ENCODE measurements at places on chromosomes 5 and 9.

DNA sequence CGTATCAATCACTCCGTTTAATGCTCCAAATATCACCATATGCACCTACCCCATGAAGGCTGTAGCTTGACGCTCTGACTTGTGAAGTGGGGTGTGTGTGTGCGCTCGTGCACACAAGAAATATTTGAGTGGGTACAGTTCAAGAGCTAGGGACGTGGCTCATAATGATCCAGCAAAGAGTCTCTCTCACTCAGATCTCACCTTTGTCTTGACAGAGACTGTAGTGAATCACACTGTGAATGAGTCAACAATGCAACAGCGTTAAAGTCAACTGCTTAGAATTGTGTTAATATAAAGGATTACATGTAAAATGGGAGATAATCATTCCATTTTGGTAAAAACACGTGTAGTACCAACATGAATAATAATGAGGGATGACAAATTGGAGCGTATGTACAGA lies 119.4 kb downstream of the MED27 start:
- DNase-seq, result no peak

DNA sequence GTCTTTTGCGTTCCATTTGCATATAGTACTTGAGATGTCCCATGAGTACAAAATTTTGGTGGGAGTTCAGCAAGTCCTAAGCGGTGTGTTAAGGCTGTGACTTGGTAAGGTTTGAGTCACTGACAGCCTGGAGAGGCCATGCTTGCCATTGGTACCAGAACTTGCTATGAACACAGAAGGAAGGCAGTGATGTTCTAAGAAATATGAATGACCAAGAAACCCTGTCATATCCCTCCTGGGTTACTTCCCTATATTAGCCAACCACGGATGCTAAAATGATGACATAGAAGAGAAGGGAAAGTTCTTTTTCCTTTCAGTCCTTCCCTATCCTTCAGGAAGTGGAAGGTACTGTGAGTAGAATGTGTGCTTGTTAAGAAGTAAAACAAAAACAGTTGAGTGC lies 136.7 kb downstream of the GCNT1 start:
- no peak for DNase-seq

DNA sequence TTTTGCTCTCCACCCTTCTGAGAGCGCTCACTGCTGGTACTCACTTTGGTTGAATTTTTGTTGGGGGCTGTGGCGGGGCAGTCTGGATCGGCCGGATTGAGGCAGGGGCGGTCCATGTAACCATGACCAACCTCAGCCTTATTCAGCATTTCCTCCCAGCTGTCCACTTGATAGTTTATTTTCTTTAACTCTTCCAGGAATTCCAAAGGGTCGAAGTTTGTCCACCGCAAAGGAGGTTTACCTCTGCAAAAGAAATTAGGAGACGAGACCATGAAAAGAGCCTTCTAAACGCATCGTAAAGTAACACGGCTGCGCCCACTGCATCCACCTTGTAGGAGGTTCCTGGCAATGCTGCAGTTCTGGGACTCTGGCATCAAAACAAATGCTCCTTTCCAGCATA lies 36.4 kb downstream of the PTCH1 start:
- no peak for DNase-seq

DNA sequence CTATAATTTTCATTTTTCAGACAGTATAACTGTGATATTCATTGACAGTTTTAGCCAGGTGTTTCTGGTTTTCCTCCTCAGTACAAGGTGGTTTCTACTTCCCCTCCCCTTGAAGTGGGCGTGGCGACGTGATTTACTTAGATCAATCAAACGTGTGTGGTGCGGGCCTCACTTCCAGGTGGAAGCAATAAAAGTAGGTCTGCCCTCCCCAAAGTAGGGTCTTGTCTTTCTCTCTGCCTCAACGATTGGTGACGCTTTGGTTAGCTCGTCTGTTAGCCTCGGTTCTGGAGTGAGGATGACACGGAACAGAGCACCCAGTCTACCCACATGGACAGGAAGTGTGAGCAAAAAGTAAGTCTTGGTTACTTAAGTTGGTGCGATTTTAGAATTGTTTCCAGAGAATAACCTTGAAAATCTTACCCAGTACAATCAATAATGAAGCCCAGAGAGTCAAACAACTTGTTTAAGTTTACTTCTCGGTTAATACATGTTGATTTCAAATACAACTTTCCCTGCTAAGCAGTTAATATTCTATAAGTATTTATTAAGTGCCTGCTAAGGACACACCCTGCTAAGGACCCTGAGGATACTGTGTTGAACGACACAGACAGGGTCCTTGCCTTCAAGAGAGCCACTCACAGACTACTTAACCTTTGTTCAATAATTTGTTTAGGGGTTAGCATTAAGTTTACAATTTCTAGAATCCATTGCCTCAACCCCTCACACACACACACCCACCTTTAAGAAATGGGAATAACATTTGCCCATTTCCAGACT lies 48.4 kb downstream of the COX7C start:
- DNase-seq, result no peak

DNA sequence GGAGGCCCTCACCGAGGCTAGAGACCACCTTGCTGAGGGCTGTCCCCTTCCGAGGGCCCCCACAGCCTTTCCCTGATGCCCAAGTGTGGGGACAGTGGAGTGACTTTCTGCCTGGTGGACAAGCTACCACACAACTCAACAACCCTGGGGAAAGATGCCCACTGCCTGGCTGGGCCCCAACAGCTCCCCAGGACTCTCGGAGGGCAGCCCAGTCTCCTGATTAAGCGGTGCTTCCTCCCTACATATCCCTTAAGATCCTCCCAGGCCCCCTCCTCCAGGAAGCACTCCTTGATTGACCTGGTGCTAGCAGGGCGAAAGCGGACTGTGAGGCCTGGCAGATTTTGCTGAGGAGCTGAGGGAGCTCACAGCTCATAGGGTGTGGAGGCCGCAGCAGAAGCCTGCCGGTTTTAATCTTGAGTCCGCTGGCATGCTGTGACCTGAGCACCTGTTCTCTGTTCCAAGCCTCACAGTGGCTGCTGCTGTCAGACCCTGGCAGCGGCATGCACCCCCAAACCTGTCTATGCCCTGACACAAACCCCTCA lies 2.2 kb downstream of the NSMF start:
- no peak for DNase-seq

DNA sequence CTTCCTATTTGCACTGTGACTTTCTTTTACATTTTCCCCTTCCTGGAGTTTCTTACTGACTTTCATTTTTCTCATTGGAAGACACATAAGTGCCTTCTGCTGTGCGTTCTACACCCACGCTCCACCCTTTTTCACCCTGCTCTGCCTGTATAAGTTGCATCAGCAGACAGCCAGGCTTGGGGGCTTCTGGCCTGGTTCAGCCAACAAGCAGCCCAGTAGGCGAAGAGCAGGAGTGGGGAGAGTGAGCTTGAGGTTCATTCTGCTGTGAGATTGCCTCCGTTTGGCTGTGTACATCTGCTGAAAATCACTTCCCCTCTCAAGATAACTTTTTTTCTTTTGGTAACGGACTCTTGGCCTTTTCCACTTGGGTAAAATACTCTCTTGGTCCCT lies 38.4 kb downstream of the RASGRF2 start:
- DNase-seq, result no peak

DNA sequence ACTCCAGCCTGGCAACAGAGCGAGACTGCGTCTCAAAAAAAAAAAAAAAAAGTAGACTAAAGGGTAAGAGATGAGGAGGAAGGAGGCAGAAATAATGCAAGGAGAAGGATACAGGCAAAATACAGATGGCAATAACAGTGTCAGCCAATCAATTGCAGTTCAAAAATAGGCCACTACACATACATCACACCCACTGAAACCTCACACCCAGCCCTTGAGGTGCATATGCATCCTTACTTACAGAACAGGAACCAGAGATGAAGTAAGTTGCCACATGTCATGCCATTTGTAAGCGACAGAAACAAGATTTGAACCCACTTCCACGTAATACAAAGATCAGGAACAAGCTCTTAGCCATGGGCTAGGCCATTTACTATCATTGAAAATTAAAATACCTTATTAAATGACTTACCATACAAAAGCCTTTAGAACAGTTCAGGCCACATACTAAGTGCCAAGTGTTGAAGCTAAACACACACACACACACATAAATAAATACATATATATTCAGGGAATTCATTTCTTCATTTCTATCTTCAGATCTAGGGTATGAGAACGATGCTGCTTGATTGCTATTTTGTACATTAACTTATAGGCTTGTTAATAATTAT lies 98.4 kb downstream of the FNBP1 start:
- no peak for DNase-seq

DNA sequence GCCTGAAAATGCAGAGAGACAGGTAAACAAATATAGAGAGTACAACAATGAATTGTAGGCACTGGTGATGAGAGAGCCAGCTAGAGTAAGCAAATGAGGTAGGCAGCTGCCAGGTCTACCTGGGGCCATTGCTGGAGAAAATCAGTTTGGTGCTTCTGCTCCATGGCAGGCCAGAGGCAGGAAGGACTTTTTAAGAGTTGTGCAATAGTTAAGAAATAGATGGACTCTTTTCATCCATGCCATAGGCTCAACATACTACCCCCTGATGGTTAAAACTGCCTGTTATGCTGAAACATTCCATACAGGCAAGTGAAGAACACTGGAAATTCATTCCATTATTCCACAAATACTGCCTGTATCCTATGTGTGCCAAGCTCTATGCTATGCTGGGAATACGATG lies 86.5 kb upstream of the CCDC112 start:
- no peak for DNase-seq

- DNase-seq, result peak; percentile 38
Observed at GRCh38 chr5:54156577-54156976, 153.8 kb downstream of the ARL15 start.

DNA sequence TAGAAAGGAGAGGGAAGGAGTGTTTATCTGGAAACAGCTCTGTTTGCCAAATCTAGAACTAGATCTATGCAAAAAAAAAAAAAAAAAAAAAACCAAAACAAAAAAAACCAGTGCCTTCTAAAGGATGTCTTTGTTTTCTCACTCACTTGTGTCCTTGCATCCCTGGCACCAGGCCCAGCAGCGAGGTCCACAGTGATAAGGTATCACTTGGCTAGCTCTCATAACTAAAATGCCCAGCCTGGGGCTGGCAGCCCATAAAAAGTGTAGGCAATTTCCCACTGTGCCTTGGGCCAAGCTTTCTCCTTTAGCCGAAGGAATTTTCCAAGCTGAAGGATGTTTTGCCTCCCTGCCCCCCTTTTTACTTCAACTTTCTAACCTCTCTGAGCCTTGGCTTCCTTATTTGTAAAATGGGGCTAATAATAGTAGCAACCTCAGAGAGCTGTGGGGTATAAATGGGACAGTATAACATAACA lies 20.8 kb downstream of the RGS3 start:
- DNase-seq, result peak; percentile 78

DNA sequence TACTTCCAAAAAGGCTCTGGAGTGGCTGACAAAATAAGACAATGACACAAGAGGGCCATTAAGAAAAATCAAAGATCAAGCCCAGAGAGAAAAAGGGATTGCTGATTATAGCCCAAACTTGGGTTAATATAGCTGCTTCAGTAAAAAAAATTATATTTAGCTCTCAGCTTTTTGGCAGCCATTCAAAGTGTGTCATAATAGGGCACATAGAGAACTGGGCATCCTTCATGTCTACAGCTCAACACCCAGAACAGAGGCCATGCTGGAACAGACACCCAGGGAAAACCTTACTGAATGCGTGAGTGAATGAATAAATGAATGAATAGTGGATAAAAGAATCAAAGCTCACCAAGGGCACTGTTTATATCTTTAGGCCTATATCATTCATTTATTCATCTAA lies 110.1 kb downstream of the SLIT3 start:
- DNase-seq, result no peak

DNA sequence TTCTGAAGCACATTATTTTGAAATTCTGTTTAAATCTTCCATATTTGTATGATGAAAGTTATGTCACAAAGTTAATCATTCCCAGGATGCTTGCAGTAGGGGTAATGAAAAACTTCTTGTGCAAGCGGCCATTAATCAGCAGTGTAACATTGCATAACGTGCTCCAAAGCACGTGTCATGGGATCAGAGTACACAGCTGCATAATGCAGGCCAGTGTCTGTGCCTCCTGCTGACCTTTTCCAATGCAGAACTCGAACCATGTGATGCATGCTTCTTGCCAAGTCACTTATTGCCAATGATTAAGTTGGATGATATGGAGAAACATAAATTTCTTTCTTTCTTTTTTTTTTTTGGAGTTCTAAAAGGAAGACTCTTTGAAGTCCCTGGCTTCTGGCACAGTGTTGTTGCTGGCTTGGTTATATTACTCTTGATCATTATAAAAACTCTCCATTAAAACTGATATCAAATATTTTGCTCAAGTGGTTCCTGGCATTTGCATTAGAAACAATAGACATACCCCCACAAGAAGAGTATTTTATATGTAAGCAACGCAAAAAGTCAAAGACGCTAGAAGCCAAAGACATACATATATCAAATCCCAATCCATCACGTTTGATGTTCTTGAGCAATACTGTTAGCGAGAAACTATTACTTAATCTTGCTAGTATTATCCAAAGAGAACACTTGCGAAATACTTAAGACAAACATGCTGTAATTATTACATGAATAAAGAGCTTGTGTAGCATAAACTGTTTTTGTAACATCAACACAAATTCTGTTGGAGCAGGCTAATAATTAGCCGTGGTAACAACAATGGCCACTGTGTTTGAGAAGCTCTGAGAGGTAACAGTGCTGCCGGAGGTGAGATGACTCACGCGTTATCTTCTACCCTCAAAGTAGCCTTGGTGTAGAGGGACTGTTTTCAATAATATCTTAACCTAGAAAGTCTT lies 164.2 kb downstream of the AUH start:
- DNase-seq, result no peak

DNA sequence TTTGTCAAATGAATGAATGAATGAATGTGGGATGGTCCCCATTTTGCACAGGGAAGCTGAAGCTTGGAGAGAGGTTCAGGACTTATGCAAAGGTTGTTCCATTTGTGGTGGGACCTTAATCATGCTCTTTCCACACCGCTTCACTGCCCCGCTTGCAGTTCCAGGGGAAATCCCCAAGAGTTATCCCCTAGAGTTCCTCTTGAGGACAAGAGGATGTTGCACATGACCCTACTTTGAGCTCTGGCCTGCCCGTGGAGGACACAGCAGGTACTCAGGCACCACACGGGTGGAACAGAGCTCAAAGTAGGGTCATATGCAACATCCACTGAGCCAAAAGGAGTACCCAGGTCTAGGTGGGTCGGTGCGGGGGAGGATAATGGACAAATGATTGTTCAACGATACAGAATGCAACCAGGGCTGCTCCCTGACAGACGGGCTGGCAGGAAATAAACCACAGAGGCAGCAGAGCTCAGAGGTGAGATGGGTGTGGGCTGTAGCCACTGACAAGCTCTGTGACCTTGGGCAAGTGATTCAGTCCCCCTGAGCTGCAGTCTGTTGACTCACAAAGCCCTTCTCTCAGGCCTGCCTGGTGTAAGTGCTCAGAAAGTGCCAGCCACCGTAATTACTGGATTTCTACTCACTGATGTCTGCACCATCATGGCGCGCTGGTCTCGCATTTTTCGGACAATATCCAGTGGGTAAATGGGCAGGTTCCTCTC lies 60.3 kb upstream of the EPB41L4B start:
- no peak for DNase-seq

All from NCI-H2029 treated with DMSO at 0.1 percent for 48 hours (cell line).